Uterus (tissue), 4 donors: ENCODE measurements at places on chromosomes 7 and 10. TPM values are rescaled to one million over a fixed set of nuclear protein-coding genes. Genes with fewer than 3 reads are reported as not detected.

GRCh38 chr7:901388-902154 is 25.2 kb downstream of the GET4 start:
- no peak overlapping the region for H3K4me3 ChIP-seq
- no peaks in the 10 kb centered on the region for H3K27me3 ChIP-seq
- H3K36me3 ChIP-seq: no peaks in the 10 kb centered on the region
- H3K4me1 ChIP-seq: no peaks in the 10 kb centered on the region
- H3K27ac ChIP-seq: no peak overlapping the region
- DNase-seq: peak; percentile 56

GRCh38 chr10:84267503-84268126 is 22.8 kb downstream of the RGR start:
- H3K4me3 ChIP-seq: no peak overlapping the region
- no peaks in the 10 kb centered on the region for H3K4me1 ChIP-seq
- no peak overlapping the region for H3K27ac ChIP-seq
- DNase-seq: no peak
- H3K27me3 ChIP-seq: no peaks in the 10 kb centered on the region
- H3K36me3 ChIP-seq: no peaks in the 10 kb centered on the region

DNA sequence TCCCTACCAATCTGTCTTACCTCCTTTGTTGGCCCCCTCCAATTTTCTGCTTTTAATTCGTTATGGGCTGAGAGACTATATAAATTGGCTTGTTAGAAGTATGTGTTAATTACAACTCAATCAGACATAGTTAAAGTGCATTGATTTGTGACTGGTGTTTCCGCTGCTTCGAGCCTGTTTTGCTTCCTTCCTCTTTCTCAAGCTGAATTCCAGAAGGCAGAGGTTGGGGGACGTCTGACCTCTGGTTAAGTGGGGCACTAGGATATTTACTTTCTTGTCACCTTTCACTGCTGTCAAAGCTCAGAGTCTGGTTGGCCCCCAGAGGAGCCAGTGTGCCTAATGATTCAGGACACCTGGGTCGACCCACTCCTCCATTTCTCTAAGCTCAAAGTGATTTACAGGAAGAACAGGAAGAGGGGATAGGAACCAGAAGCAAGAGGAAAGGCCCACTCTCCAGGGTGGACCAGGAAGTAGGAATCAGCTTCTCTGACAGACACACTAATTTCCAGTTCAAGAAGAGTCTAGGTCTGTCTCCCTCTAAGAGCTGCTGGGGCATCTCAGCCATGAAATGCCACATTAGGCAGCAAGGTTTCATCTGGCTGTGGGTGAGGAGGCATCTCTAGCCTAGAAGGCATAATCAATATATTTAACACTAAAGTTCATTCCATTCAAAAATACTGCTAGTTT is 397.2 kb upstream of the NPVF start:
- peaks cover 7% of the 10 kb centered on the region for H3K4me1 ChIP-seq
- no peaks in the 10 kb centered on the region for H3K27me3 ChIP-seq
- DNase-seq: no peak
- H3K36me3 ChIP-seq: no peaks in the 10 kb centered on the region

DNA sequence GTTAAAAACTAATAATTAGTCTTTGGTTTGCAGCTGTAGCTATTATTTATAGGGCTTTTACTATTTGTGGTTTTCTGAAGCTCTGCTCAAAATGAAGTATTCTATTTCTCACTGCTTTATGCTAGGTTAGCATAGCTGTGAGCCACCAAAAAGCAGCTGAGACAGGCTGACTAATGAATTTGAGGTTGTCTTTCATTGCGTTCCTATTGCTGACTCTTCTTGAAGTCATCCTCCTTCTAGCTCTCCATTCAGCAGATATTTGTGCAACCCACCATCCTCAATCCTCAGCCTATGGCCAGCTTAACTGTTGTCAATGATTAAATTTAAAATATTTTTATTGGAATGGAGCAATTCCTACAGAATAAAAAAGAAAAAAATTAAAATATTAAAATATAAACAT is 2.1 kb upstream of the RALA start:
- no peak overlapping the region for H3K27ac ChIP-seq
- H3K36me3 ChIP-seq: no peaks in the 10 kb centered on the region
- no peaks in the 10 kb centered on the region for H3K4me1 ChIP-seq
- H3K4me3 ChIP-seq: no peak overlapping the region

Gene LIPN
- total RNA-seq: not detected

GRCh38 chr10:67175354-67175753 is 249.5 kb downstream of the LRRTM3 start:
- DNase-seq: no peak
- no peak overlapping the region for H3K27ac ChIP-seq
- no peaks in the 10 kb centered on the region for H3K27me3 ChIP-seq

DNA sequence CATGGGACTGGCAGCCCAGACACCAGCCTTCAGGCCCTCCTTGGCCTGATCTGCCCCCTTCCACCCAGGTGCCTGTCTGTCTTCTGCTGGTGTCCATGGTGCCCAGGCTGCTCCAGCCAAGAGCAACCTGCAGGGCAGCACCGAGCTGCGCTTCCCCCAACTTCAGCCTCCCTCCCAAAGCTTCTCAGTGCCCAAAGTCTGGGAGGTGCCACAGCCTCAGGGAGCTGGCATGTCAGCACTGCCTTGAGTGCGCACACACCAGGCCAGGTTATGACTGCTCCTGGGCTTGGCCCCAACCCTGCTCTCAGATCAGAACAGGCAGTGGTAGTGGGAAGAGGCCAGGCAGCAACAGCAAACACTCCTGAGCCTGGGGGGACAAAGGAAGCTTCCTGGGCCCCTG is 304.6 kb upstream of the NRG3 start:
- H3K4me3 ChIP-seq: no peak overlapping the region
- H3K36me3 ChIP-seq: no peaks in the 10 kb centered on the region
- H3K27ac ChIP-seq: no peak overlapping the region
- H3K4me1 ChIP-seq: no peaks in the 10 kb centered on the region

- H3K27me3 ChIP-seq: no peaks in the 10 kb centered on the region
- H3K36me3 ChIP-seq: no peaks in the 10 kb centered on the region
- H3K4me3 ChIP-seq: no peak overlapping the region
Observed at GRCh38 chr10:132546567-132547420, 9.2 kb downstream of the INPP5A start.

Gene GPR15LG
- not detected for total RNA-seq

Gene SAP25
- 0.69 TPM for total RNA-seq

GRCh38 chr7:50595491-50596102 is 30.4 kb upstream of the DDC start:
- no peak overlapping the region for H3K27ac ChIP-seq
- peak; percentile 54 for DNase-seq
- no peaks in the 10 kb centered on the region for H3K27me3 ChIP-seq
- no peaks in the 10 kb centered on the region for H3K4me1 ChIP-seq
- H3K36me3 ChIP-seq: no peaks in the 10 kb centered on the region

DNA sequence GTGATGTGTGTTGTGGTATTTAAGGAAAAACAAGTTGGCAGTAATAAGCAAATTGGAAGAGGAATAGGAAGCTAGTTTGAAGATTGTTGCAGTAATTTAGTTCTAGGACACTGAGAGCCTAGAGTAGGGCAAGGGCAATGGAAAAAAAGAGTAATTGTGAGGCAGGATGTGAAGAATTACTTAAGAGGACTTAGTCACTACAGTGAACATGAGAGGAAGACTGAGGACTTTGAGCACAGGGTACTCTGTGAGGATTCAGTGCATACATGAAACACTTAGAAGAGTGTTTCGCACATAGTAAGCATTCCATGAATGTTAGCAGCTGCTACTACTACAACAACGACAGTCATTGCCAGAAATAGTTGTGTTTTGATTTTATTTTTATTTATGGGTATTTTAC is 30.9 kb upstream of the DKK1 start:
- no peak overlapping the region for H3K27ac ChIP-seq
- no peaks in the 10 kb centered on the region for H3K4me1 ChIP-seq
- H3K36me3 ChIP-seq: no peaks in the 10 kb centered on the region
- no peak for DNase-seq

DNA sequence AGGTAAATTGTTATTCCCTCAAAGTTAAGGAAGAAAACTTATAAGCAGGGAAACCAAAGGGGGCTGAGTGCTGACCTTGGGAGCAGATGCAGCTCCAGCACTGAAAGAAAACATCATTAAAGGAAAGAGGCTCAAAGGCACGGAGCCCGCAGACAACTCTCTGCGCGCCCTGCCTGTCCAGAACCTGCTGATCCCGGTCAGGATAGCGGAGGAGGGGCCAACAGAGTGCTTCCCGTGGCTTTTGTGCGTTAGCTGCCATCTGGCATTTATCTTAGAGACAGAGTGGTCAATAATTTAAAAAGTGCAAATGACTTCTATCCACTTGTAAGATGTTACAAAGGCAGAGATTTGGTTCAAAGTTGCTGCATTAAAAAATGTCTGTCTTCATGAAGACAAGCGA is 162.1 kb downstream of the FANK1 start:
- H3K27me3 ChIP-seq: no peaks in the 10 kb centered on the region
- no peak overlapping the region for H3K27ac ChIP-seq
- H3K4me1 ChIP-seq: no peaks in the 10 kb centered on the region

Gene ZPBP
- total RNA-seq: not detected

DNA sequence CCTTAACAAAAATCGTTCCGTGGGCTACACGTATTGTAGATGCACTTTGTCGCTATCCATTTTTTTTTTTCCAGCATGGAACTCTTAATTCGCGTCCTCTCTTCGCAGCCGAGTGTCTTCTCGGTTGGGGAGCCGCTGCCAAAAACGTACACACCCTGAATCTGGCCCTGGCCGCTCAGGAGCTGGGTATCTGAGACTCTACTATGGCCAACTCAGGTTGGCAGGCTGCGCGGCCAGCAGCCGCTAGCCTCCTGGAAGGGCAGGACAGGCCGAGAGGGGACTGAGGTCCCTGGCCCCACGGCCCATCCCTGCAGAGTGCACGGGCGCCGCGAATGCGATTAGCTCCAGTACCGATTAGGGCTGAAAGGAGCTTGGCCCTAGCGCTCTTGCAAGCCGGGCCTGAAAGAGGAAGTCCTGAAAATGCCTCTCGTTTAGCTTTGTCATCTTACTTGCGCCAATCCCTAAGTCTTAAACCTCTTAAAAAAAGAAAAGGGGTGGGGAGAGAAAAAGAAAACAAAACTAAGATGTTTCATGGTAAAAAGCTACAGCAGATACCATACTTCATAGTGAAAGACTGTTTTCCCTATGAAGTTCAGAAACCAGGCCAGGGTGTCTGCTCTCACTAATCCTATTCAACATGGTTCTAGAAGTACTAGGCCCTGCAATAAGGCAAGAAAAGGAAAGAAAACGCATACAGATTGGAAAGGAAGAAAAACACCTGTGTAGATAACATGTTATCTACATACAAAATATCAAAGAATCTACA is 113.2 kb upstream of the RHEB start:
- H3K4me3 ChIP-seq: peak overlapping the region; percentile 53
- H3K27me3 ChIP-seq: no peaks in the 10 kb centered on the region
- H3K36me3 ChIP-seq: no peaks in the 10 kb centered on the region
- H3K4me1 ChIP-seq: no peaks in the 10 kb centered on the region

DNA sequence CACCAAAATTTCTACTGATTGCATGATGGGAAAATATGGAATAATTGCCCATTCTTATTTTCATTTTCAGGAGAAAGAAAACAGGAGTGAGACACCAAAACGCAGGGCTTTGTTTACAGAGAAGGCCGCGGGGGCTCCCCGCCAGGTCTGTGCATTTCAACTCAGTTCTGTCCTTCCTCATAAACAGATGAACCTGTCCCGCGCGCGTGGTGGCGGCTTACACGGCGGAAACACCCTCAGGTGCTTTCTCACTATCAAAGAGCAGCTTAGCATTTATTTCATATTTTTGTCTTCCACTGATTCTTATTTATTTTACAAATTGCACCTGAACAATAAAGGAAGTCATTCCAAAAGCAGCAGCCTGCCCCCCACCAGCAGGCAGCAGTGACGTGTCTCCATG is 579.4 kb downstream of the PTPRN2 start:
- DNase-seq: no peak
- no peaks in the 10 kb centered on the region for H3K36me3 ChIP-seq
- H3K4me1 ChIP-seq: no peaks in the 10 kb centered on the region

GRCh38 chr7:158596309-158596708 is 8.7 kb upstream of the PTPRN2 start:
- H3K36me3 ChIP-seq: no peaks in the 10 kb centered on the region
- H3K4me1 ChIP-seq: no peaks in the 10 kb centered on the region
- H3K27me3 ChIP-seq: no peaks in the 10 kb centered on the region
- no peak overlapping the region for H3K4me3 ChIP-seq
- no peak for DNase-seq
